NCI-H1694 treated with DMSO at 0.1 percent for 48 hours (cell line): ENCODE measurements at places on chromosomes 6 and 20.
A peak's percentile ranks its signal among the peaks of the same experiment; 100 is the strongest.

DNA sequence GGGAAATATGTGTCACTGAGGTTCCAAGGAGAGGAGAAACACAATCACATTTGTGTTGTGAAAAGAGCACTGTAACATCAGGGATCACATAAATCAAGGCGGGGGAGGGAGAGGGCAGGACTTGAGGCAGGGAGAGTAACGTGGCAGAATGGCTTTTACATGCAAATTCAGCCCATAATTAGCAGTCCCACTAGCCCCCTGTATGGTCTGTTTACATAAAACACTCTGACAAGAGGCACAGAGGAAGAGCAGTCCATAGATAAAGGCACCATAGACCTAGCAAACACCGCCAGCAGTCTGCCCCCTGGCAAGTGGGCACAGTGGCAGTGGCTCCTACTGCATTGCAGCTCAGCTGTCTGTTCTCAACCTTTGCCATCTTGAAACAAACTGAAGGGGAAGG, 82.7 kb downstream of the LYRM2 start:
- no peak for DNase-seq

DNA sequence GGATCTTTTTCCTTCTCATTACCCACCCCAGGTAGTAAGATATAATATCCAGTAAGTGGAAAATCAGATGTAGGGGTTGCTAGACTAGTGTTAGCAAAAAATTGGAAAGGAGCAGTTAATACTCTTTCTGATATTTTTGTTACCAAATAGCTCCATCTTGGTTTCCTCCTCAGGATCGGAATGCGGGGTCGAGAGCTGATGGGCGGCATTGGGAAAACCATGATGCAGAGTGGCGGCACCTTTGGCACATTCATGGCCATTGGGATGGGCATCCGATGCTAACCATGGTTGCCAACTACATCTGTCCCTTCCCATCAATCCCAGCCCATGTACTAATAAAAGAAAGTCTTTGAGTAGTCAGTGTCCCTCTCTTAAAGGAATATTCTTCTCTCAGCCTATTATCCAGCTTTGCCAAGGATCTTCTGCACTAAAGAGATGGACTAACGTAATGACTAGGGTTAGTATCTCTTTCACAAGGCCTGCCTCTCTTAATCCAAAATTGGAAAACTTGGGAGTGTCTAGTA, 1.5 kb downstream of the ROMO1 start:
- no peak for DNase-seq

DNA sequence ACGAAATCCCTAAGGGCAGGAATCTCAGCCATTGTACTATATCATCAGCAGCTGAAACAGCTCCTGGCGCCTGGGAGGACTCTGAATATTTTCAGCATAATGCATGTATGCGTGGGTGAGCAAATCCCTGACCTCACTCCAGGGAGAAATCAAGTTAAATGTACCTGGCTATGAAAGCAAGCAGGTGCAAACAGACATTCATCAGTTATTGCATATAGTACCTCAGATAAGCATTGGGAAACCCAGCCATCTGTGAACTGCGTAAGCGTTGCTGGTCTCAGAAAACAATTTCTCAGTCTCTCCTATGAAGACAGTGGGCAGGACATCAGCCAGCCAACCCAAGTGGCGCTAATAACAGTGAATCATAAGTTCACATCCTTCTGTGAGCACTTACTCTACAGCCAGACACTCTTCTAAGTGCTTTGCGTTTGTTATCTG, 622.6 kb downstream of the EPM2A start:
- DNase-seq: no peak

DNA sequence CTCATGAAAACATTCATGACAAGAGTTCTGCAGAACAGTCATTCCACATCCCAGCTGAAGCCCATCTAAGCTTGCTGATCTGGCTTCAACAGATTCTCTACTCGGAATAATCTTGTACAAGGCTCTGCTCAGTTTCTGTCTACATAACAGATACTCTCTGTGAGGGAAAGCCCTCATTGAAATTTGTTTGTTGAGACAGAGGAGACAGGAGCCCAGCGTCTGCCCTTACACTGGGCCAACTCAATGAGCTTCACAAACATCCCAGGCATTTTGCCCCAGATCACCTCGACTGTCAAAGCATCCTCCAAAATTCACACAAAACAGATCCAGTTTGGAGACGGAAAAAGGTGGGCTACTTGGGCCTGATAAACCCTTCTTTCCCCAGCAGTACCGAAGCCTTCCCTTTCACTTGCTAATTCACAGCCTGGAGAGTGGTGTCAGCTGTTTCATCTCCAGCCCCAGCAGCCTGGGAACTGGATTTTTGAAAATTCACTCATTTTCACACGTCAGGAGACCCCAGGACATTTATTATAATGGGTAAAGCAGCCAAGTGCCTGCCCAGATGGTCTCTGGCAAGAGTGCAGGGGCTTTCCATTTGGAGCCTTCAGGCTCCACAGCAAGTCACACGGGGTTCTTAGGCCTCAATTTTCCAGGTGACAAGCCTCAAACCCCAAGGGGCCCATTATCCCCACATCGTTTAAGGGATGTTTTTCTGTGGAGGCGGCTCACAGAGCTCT, 7.3 kb downstream of the CCDC167 start:
- DNase-seq: peak; percentile 70

DNA sequence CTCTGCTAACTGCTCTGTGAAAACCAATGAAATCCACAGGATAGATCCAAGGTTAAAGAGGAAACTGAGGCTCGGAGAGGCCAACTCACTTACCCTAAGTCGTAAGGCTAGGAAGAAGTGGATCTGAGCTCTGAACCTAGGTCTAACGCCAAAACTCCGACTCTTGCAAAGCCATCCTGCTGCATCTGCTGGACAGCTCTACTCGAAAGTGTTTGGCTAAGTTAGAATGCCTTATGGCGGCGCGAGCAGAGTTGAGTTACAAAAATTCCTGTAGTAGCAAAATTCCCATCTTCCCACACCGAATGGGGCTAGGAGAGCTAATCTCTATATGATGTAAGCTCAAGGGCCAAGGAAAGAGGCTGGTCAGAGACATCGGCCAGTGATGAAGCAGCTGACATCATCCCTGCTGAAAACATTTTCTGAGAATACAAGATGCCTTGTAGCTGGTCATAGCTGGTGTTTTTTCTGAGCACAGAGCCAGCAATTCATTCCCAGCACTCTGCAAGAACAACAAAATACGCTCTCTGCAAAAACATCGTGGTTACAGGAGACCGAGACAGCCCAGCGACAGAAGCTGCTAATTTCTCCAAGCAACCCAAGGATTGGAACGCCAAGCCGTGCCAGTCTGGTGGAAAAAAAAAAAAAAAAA, 1.8 kb downstream of the SPATA2 start:
- no peak for DNase-seq

DNA sequence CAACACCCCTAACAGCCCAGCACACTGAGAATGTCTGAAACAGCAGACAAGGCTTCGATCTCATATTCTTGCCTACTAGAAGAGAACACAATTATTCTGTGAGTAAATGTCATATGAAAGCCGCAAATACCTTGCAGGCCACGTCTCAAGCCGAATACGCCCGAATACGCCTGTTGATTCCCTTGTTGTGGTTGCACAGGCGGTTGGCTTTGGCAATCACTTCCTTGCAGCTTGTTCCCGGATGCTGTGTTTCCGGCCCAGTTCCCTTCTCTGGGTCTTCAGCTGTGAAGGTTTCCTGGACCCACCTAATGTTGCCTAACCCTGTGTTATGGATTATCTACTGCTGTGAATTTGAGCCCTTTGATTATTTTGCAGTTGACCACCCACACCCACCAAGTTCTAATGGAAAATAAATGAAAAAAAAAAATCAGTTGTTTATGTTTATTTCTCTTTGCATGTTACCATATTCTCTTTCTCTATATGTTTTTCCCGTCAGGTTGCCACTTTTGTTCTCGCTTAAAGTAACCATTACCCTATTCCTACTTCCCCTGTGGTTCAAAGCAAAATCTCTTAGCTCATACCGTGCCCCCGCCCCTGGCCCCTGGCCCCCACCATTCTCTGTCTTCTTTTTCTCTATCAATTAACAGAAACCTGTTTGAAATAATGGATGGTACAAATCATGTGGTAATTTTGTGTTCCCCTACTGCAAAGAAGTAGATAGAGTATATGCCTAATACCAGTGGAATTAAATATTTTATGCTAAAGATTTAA, 172.4 kb downstream of the ADGB start:
- DNase-seq: no peak

DNA sequence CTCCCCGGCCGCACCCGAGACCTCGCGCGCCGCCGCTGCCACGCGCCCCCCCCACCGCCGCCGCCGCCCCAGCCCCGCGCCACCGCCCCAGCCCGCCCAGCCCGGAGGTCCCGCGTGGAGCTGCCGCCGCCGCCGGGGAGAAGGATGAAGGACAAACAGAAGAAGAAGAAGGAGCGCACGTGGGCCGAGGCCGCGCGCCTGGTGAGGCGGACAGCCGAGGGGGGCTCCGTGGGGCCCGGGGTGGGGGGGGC, 426 bp downstream of the ASXL1 start:
- DNase-seq: no peak

DNA sequence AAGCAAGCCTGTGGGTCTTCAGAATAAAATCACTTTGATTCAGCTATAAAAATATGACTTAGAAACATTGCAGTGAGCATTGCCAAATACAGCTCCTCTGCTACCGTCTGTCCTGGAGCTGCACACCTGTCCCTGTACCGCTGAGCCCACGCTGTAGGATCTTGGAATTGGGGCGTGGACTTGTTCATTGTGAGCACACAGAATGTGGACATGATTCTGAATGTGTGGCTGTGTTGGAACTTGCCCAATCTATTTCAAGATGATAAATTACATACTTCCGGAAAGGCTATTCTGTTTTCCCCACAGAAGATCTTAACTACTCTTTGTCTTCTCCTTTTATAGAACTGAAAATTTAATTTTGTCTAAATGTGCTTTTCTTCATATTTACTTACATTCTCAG, 107.3 kb downstream of the UST start:
- no peak for DNase-seq

DNA sequence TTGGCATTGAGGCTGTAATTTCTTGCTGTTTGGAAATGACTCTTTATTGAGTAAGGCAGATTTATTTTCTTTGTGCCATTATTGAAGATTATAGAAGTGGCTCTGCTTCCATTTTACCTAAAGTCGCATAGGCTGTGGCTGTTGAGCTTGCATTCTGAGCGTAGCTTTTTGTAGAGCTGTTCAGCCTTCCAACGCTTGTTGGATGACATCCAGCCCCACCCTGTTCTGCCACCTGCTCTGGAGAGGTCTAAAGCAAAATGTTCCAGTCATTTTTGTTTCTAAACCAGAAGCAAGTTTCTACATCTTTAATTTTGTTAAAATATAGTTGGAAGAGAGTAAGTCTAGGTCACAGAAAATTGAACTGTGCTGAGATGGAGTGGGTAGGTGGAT, 24.4 kb downstream of the UST start:
- no peak for DNase-seq

DNA sequence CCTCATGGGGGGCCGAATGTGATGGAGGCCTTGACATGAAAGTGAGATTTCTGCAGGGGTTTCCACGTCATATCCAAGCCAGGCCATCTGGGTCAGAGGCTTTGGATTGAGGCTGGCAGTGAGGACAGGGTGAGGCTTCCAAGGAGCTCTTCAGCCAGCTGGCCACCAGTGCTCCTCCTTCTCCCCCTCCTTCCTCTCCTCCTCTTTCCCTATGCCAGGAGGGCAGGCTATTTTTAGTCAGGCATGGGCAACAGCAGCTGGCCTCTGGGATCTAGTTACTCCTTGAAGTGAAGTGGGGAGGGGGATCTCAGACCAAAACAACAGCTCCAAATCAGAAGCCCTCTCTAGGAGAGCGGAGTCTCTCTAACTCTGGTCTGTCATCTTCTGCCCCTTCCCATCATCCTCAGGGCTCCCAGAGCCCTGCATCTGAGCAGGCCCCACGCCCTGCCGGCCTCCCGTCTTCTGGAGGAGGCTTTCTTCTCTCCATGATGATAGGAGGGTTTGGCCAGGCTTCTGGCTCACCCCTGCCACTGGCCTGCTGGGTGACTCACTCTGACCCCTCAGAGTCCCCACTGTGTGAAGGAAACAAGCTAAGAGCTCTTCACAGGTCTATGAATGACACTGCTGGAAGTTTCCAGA, 612 bp downstream of the TNNC2 start:
- no peak for DNase-seq

- DNase-seq: no peak
These were observed 136.8 kb downstream of the BFSP1 start for GRCh38 chr20:17394411-17394810.

GRCh38 chr6:101294051-101294638, 99.4 kb upstream of the GRIK2 start:
- no peak for DNase-seq
